ENCODE measurements at places on chromosomes 7 and 10.

DNA sequence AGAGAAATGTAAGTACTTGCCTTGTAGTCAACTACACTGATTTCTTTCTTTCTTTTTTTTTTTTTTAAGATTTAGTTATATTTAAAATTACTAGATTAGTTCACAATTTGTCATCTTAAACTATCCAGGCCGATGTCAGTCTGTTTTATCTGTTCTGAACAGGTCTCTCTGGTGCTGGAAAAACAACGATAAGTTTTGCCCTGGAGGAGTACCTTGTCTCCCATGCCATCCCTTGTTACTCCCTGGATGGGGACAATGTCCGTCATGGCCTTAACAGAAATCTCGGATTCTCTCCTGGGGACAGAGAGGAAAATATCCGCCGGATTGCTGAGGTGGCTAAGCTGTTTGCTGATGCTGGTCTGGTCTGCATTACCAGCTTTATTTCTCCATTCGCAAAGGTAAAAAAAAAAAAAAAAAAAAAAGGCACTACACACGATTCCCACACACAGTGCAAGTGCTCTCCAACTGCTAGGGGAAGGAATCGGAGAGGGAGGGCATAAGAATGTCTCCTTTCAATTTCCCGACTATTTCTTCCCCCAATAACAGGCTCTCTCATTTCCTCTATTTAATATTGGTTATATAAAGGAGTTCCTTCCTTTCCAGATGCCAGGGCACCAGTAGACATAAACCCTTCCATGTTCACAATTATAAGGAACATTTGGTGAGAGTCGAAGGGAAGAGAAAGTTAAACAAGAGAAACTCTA is 53.4 kb downstream of the PAPSS2 start:
- DNase-seq = no peak

DNA sequence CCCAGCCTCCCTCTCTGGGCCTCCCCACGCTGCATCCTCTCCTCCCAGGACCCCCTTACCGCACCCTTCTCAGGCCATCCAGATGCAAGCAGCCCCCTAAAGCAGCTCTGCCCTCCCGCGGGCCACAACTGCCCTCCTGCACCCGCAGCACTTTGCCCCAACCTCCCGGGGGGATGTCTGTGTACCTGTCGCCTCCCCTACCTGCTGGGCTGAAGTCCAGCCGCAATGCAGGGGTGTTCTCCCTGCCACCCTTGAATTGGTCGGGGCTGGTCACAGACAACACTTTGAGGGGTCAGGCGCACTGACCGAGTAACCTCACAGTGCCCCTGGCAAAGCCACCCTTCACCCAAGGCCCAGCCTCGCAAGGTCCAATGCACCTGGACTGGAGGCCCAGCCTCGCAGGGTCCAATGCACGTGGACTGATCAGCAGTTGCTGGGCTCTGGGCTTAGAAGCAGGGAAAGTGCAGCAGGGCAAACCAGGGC is 8.3 kb upstream of the CALML5 start:
- no peak for DNase-seq

- no peak for DNase-seq
These were observed 34.7 kb downstream of the GSDME start for GRCh38 chr7:24722386-24723177.

DNA sequence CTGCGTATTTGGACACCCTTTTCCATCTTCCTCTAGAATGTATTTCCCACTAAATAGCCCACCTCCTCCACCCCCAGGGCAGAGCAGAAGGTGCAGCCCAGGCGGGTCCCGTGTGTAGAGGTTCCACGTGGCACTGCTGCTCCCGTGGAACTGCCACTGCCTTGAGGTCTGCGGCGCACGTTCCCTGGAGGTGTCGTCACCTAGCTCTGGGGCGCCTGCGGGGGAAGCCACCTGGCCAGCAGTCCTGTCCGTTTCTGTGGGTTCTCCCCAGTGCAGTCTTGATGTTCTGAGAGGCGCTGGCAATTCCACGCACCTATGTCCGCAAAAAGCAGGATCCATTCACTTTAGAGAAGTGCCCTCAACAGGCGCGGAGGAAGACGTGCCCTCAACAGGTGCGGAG is 21.9 kb downstream of the BNIP3 start:
- no peak for DNase-seq

DNA sequence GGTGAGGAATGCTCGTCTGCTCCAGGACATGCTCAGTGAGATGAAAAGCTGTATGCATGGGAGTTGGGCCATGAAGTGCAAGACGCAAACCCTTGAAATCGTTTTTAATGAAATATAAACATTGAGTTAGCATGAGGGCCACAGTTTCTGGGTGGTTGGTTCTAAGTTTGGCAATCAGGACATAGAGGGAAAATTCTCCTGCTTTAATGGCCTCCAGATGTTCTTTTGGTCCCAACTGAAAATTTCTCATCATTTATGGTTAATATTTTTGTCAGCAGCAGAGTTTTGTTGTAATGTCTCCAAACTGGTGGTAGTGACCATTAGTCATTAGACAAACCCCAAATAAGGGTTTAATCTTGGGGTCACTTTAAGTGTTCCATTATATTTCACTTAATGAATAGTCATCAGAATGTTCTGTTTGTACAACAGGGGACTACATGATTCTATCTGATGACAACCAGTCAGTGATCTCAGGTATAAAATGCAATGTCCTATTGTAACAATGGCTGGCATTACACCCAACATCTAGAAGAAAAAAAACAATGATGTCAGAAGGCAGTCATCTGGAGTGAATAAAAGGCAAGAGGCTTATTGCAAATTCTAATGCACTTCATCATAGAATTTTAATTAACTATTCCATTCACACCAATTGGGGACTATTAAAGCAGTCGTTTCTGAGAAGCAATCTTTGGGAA is 197.4 kb downstream of the JCAD start:
- no peak for DNase-seq

Measured in anterior cingulate cortex (tissue), 58 donors.